ENCODE measurements at places on chromosomes 1 and 21.

DNA sequence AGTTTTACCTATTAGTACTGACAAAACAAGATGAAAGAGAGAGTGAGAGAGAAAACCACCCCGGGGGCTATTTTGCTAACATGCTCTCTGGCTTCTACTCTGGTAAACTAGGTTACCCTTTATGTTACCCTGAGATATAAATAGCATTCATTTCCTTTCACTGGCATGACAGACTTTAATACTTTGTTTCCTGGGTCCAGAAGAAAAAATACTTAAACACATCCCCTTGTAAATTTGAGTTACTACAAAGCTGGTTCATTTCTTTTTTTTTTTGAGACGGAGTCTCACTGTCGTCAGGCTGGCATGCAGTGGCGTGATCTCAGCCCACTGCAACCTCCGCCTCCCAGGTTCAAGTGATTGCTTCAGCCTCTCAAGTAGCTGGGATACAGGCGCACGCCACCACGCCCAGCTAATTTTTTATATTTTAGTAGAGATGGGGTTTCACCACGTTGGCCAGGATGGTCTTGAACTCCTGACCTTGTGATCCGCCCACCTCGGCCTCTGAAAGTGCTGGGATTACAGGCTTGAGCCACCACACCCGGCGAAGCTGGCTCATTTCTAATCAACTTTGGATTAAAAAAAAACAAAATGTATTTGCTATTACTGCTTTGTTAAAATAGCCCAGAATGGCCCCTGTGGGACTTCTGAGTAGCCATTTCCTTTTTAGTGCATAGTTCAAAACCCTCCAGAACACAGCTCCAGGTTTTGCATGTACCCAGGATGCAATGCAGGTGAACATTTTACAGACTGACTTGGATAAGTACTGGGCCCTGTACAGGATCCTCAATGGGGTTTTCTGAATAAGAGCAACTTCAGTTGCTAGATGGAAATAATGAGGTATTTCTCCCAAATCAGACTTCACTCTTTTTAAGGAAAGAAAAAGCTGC lies 20.6 kb downstream of the INPP5B start:
- DNase-seq = no peak

GRCh38 chr1:46583494-46583893 lies 20.6 kb downstream of the MKNK1 start:
- DNase-seq = no peak

- no peak for DNase-seq
Observed at GRCh38 chr1:17361687-17362086, 10.3 kb upstream of the PADI6 start.

DNA sequence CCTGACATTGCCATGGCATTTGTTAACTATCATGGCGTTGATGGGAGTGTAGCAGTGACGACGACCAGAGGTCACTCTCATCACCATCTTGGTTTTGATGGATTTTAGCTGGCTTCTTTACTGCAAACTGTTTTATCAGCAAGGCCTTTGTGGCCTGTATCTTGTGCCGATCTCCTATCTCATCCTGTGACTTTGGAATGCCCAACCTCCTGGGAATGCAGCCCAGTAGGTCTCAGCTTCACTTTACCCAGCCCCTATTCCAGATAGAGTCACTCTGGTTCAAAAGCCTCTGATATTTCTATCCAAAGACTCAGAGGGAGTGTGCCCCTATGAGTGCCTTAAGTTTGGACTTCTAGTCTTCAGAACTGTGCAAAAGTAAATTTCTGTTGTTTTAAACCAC lies 130.1 kb downstream of the ADAMTS1 start:
- no peak for DNase-seq

GRCh38 chr1:6580119-6580592 lies 362 bp downstream of the ZBTB48 start:
- no peak for DNase-seq

DNA sequence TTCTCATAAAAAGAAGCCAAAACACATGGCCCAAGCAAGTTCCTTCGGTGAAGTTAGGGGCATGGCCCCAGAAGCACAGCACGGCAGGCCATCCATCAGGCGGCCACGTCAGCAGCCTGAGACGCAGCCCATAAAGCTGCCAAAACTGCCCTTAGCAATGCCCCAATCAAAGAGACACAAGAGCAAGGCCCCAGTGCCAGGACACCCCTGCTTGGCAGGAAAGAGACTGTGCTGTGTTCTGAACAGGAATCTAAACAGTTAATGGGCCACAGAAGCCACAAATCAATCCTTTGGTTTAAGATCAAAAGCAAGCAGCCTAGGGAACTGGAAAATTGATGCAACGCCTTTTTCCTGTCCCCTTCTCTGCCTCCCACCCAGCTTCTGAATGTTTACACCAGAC lies 497.0 kb upstream of the USP24 start:
- DNase-seq = no peak
